ENCODE measurements at places on chromosomes 6 and 20. TPM values are rescaled to one million over a fixed set of nuclear protein-coding genes. Genes with fewer than 3 reads are reported as not detected.

DNA sequence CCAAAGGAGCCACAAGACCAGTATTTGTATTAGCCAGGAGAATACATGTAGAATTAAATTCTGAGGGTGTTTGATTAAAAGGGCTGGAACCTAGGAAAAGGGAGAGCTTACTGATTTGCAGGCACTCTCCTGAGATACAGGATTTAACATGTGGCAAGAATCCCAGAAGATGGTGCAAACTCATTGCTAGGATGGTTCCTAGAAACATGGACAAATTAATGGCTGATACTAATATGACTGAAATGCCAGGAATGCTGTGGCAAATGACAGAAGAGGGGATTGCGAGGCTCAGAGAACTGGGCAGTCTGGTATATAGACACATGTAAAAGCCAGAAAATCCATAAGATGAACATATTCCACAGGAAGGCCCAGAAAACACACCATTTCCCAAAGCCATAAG, 118.1 kb downstream of the RWDD2A start:
- H3K36me3 ChIP-seq: no peaks in the 10 kb centered on the region
- no peaks in the 10 kb centered on the region for H3K27me3 ChIP-seq
- no peak overlapping the region for H3K27ac ChIP-seq
- no peak for DNase-seq
- no peaks in the 10 kb centered on the region for H3K4me1 ChIP-seq
- H3K4me3 ChIP-seq: no peak overlapping the region

GRCh38 chr6:158819213-158819976, at the start of gene EZR:
EZR (minus strand) TSS chr6:158819368; CDS start chr6:158818093, 1,275 bp downstream.
- H3K36me3 ChIP-seq: peaks cover 61% of the 10 kb centered on the region
- peak; percentile 87 for DNase-seq
- H3K27ac ChIP-seq: peak within 1 kb of the TSS; percentile 97
- H3K4me1 ChIP-seq: peaks cover 3% of the 10 kb centered on the region

- peaks cover 35% of the 10 kb centered on the region for H3K4me1 ChIP-seq
- no peak overlapping the region for H3K4me3 ChIP-seq
- no peaks in the 10 kb centered on the region for H3K27me3 ChIP-seq
- peak overlapping the region; percentile 60 for H3K27ac ChIP-seq
- DNase-seq: no peak
Observed at GRCh38 chr6:151070631-151071051, 169.1 kb upstream of the AKAP12 start.

GRCh38 chr6:84002226-84002625, 31.3 kb upstream of the MRAP2 start:
- no peaks in the 10 kb centered on the region for H3K4me1 ChIP-seq
- no peaks in the 10 kb centered on the region for H3K27me3 ChIP-seq
- DNase-seq: no peak
- no peak overlapping the region for H3K4me3 ChIP-seq
- no peak overlapping the region for H3K27ac ChIP-seq
- no peaks in the 10 kb centered on the region for H3K36me3 ChIP-seq

GRCh38 chr20:62146019-62146755, 2.6 kb downstream of the SS18L1 start:
- H3K27ac ChIP-seq: no peak overlapping the region
- H3K4me3 ChIP-seq: no peak overlapping the region
- H3K4me1 ChIP-seq: peaks cover 34% of the 10 kb centered on the region
- no peak for DNase-seq

- no peak for DNase-seq
- peaks cover 83% of the 10 kb centered on the region for H3K27me3 ChIP-seq
- H3K27ac ChIP-seq: no peak overlapping the region
- H3K36me3 ChIP-seq: no peaks in the 10 kb centered on the region
Observed at GRCh38 chr6:117267766-117268534, 2.6 kb downstream of the VGLL2 start.

DNA sequence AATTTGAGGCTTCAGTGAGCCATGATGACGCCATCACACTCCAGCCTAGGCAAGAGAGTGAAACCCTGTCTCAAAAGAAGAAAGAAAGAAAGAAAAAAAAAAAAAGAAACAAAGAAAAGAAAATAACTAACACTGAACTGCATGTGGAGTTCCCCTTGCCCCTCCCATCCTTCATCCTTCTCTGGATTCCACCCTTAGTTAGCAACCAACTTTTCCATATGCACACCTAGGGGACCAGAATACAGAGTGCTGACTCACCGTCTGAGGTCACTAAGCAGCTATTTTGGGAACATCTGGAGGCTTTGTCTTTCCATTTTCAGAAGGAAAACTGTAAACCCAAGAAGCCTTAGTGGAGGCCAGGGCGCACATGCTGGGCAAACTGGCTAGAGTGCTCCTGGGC, 257.4 kb downstream of the MAFB start:
- H3K36me3 ChIP-seq: no peaks in the 10 kb centered on the region
- H3K4me1 ChIP-seq: no peaks in the 10 kb centered on the region
- no peak overlapping the region for H3K4me3 ChIP-seq

DNA sequence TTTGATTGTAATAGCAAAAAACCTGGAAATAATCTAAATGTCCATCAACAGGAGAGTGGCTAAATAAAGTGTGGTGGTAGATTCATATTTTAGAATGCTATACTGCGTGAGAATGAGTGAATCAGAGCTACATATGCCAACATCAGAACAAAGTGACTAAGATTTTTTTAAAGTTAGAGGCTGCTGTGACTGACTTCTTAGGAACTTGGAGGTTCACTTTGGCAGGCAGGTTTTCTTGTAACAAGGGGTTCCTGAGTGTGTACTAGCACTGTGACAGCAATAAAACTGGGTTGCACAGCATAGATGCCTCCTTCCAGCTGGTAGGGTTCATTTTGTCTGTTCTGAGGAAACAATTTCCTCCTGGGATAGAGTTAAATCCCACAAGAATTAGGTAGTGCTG, 75.3 kb upstream of the ENPP5 start:
- peaks cover 13% of the 10 kb centered on the region for H3K27me3 ChIP-seq
- no peaks in the 10 kb centered on the region for H3K36me3 ChIP-seq
- no peaks in the 10 kb centered on the region for H3K4me1 ChIP-seq
- H3K4me3 ChIP-seq: no peak overlapping the region
- H3K27ac ChIP-seq: no peak overlapping the region

DNA sequence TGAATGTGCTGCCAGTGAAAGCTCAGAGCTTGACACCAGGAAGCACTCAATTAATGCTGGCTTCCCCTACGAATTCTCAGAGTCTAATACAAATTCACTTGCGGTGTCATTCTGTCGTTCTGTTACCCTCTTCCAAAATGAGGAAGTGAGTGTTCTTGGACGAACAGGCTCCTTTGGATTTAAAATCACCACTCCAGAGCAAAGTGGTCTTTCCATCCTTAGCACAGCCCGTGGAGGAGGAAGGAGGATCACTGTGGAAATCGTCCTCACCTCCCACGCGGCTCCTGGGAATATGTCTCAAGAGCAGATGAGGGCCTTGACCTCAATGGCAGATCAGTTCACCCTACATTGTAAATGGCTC, 41.7 kb downstream of the RIOK1 start:
- H3K4me3 ChIP-seq: no peak overlapping the region
- H3K27ac ChIP-seq: no peak overlapping the region
- H3K36me3 ChIP-seq: no peaks in the 10 kb centered on the region

DNA sequence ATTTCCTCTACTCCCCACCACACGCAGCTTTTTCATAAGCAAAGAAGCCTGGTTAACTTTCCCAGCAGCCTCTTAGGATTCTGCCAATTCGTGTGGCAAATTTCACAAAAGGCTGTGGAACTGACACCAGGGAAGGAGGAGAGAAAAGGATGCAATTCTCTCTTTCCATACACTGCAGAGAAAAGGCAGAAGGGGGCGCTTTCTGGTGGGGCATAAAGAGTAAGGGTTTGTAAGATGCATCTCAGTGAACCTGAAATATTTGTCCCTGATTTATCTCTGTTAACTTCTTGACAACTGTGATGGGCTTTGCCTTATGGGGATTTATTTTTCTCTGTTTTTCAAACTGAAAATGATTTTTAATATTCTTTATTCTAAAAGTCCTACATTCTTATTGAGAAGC, 45.5 kb upstream of the GLP1R start:
- no peak overlapping the region for H3K4me3 ChIP-seq
- H3K36me3 ChIP-seq: no peaks in the 10 kb centered on the region
- peak; percentile 52 for DNase-seq

DNA sequence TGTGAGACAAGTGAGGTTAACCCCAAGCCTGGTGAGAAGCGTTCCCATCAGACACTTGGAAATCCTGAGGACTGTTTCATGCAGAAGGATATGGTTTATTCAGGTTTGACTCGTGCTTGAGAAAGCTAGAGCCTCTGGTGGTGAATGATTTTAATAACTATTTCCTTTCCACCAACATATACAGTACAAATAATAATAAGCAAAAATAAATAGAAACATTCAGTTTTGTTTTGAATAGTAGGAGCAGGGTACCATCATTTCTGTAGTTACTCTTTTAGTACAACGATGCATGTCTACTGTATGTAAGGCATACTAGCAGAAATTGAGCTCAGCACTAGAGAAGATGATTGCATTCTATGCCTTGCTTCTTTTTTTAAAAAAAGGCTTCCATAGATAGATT, 33.5 kb downstream of the PLG start:
- no peaks in the 10 kb centered on the region for H3K4me1 ChIP-seq
- no peak overlapping the region for H3K27ac ChIP-seq
- no peak overlapping the region for H3K4me3 ChIP-seq
- H3K36me3 ChIP-seq: no peaks in the 10 kb centered on the region
- no peak for DNase-seq

GRCh38 chr20:7113577-7114466, 346.3 kb downstream of the BMP2 start:
- peak; percentile 57 for DNase-seq
- H3K36me3 ChIP-seq: no peaks in the 10 kb centered on the region
- no peaks in the 10 kb centered on the region for H3K27me3 ChIP-seq
- H3K27ac ChIP-seq: no peak overlapping the region

GRCh38 chr6:132934496-132934895, 120.1 kb downstream of the RPS12 start:
- no peak overlapping the region for H3K4me3 ChIP-seq
- H3K27me3 ChIP-seq: no peaks in the 10 kb centered on the region
- H3K4me1 ChIP-seq: peaks cover 16% of the 10 kb centered on the region
- no peak overlapping the region for H3K27ac ChIP-seq
- DNase-seq: no peak

DNA sequence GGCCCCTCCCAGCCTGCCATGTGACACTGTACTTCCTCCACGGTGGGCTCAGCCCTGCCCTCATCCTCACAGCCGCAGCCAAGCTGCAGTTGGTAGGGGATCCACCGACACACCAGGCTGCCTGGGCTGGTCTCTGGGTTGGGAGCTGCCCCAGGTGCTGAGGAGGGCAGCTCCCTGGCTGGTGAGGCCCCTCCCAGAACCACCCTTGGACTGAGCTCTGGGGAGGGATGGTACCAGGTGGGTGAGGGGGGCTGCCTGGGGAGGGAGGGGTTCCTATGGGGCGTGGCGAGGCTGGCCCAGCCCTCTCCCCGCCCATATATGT, 185 bp upstream of the TNFRSF6B start:
- peaks cover 96% of the 10 kb centered on the region for H3K36me3 ChIP-seq
- H3K4me1 ChIP-seq: peaks cover 40% of the 10 kb centered on the region
- peak overlapping the region; percentile 30 for H3K4me3 ChIP-seq
- H3K27ac ChIP-seq: peak overlapping the region; percentile 63
- no peak for DNase-seq

DNA sequence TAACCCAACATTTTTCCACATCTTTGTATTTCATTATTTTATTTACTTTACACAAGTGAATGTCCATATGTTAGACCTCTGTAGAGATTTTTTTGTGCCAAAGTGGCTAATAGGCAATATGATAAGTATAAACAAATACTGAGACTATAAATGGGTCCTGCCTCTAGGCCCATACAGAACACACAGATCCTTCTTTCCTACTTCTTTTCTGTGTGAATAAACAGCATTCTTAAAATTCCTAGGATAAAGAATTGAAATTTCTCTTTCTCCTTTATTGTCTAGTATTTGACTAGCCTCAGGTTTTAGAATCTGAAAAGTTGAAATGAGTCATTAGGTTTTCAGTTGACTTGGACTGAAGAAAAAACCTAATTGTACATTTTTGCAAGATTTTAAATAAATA, 46.3 kb upstream of the HS3ST5 start:
- no peaks in the 10 kb centered on the region for H3K36me3 ChIP-seq
- H3K4me1 ChIP-seq: no peaks in the 10 kb centered on the region
- no peak overlapping the region for H3K4me3 ChIP-seq
- H3K27ac ChIP-seq: no peak overlapping the region

DNA sequence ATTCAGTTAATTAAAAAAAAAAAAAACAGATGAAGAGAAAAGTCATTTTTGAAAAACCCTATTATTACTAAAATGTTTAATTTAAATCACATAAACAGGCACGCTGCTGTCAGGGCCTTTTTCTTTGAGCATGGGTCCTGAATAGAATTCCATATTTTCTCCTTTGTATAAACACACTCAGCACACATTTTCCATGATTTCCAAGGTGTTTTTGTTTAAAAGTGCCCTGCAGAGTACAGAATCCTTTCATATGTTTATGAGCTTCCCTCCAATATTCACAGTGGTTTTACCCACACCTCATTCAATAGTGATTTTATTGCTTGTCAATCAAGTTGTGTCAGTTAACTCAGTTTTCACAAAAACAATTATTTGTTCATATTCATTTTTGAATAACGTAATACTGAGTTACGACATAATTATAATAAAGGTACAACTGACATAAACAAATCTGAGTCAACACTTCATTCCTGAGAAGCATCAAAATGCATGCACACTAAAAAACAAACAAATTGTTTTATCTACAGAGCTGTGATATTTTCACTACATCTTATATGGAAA, 15.2 kb downstream of the SLC35B3 start:
- no peak overlapping the region for H3K4me3 ChIP-seq
- DNase-seq: no peak
- H3K36me3 ChIP-seq: peaks cover 5% of the 10 kb centered on the region
- no peak overlapping the region for H3K27ac ChIP-seq
- H3K4me1 ChIP-seq: no peaks in the 10 kb centered on the region
- no peaks in the 10 kb centered on the region for H3K27me3 ChIP-seq

GRCh38 chr6:45586216-45587171, 208.8 kb upstream of the SUPT3H start:
- H3K36me3 ChIP-seq: no peaks in the 10 kb centered on the region
- H3K4me1 ChIP-seq: peaks cover 44% of the 10 kb centered on the region
- H3K27me3 ChIP-seq: no peaks in the 10 kb centered on the region
- DNase-seq: no peak
- peak overlapping the region; percentile 12 for H3K27ac ChIP-seq
- no peak overlapping the region for H3K4me3 ChIP-seq

- no peak overlapping the region for H3K27ac ChIP-seq
- H3K4me3 ChIP-seq: no peak overlapping the region
- H3K27me3 ChIP-seq: peaks cover 41% of the 10 kb centered on the region
- no peaks in the 10 kb centered on the region for H3K36me3 ChIP-seq
- peaks cover 7% of the 10 kb centered on the region for H3K4me1 ChIP-seq
- DNase-seq: no peak
Observed at GRCh38 chr20:41701588-41702348, 83.6 kb upstream of the CHD6 start.

GRCh38 chr6:110946498-110946897, 12.0 kb upstream of the GTF3C6 start:
- DNase-seq: no peak
- peaks cover 17% of the 10 kb centered on the region for H3K4me1 ChIP-seq

The ADGRB3 gene
- 0.09 TPM for total RNA-seq

The EYA4 gene
- 38.8 TPM for total RNA-seq

The GHRH gene
- not detected for total RNA-seq

The ELOVL2 gene
- 0.20 TPM for total RNA-seq

The BPIFB4 gene
- total RNA-seq: not detected

The SLC22A1 gene
- total RNA-seq: 4.5 TPM

The SPO11 gene
- not detected for total RNA-seq

The TRIM10 gene
- 2.7 TPM for total RNA-seq

The DEF6 gene
- 15.4 TPM for total RNA-seq

The SCRT2 gene
- total RNA-seq: not detected

The LIME1 gene
- 25.8 TPM for total RNA-seq

The TNFRSF6B gene
- total RNA-seq: not detected

The XKR7 gene
- total RNA-seq: not detected

The EPB41L2 gene
- total RNA-seq: 332 TPM

The TRIM38 gene
- total RNA-seq: 20.6 TPM
